CD4-positive, alpha-beta T cell treated with Interferon alpha-2 for 1 hour (primary cell): ENCODE measurements at places on chromosomes 12 and 14.

DNA sequence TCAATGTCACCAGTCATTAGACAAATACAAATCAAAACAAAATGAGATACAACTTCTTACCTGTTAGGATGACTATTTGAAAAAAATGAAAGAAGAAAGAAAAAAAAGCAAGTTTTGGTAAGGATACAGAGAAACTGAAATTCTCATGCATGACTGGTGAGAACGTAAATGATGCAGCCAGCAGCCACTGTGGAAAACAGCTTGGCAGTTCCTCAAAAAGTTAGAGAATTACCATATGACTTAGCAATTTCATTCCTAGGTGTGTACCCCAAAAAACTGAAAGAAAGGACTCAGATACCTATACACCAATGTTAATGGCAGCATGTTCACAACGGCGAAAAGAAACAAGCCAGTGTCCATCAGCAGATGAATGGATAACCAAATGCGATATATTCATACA is 26.6 kb downstream of the NINJ2 start:
- DNase-seq = no peak

DNA sequence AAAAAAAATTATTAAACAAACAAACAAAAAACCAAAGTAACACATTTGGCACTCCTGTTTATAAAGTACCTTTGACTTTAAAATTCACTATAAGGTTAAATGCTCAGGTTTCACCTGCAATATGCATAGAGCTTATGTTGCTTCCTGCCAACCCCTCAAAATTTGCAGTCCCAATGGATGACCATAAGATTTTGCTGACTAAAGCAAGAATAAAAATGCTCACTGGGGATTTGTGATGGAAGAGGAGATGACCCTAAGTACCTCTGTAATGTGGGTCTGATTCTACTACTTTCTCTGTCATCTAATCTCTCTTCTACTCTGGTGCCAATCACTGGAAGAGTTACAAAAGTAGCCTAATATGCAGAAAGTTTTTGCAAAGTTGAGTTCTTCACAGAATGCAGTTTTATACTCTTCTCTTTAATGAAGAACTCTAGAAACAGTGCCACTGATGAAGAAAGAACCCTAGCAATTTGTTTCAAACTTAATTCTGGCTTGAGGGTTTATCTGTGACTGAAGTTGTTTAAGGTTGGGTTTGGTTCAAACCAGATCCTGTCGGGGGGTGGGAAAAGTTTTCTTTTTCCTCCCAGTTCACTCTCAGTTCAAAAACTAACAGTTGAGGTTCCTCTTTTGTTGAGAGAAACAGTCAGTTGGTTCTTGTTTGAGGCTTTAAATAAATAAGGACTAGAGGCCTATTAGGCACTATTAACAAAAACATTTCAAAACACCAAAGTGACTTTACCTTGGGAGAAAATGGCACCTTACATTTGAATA is 10.9 kb downstream of the WASHC3 start:
- no peak for DNase-seq

GRCh38 chr12:12020762-12021161 is 50.0 kb upstream of the BCL2L14 start:
- DNase-seq = no peak

- DNase-seq = no peak
Observed at GRCh38 chr12:19248929-19249602, 119.5 kb downstream of the PLEKHA5 start.

DNA sequence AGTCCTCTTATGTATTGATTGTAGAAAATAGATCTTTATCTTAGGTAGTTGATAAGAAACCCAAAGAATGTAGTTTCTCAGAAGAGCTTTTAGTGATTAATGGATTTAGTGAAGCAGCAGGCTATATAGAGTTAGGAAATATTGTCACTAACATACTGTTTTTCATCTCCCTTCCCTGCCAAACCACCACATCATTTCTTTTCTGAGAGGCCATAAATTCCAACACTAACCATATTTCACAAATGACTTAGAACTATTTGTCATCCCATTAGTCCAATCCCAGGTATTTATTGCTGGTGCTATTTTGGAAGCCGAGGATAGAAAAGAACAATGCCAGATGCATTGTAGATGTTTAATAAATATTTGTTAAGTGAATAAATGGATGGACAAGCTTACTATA is 185.7 kb downstream of the KICS2 start:
- DNase-seq = no peak

DNA sequence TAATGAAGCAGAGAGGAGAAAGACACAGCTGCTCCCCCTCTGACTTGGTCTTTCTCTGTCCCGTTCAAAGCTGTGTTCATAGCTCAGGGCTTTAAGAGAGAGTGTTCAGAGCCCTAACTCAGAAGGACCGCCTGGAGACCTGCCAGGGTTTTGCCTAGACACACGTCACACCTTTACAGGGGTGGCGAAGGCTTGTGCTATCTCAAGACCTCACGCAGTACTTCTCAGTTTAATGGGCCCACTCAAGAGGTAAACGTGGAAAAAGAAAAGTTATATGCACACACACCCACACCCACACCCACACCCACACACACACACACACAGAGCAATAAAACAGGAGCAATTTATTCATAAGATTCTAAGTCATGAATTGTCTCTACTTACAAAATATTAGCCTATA is 374.3 kb downstream of the C12orf75 start:
- DNase-seq = no peak

DNA sequence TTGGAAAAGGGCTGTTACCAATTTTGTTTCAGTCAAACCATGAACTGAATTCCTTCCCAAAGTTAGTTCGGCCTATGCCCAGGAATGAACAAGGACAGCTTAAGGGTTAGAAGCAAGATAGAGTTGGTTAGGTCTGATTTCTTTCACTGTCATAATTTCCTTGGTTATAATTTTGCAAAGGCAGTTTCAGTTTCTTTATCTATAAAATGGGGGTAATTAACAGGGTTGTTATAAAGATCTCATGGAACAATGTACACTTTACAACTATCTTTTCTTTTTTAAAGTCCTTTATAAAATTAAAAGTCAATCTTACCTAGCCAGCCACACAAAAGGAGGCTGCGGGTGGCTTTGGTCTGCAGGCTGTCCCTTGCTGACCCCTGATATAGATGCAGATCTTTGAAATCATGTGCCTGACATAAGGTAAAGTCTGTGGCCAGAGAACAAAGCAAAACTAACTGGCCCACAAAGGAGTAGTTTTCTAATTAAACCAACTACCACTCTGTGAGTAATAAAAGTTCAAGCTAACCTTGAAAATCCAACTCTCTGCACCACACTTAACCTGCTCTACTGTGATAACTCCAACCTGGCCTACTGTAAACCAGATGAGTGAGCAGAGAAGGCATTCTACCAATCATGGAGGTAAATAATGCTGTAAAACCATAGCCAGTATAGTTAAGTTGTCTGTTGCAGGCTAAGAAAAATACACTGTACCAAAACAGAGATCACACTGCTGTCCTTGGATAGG is 49.5 kb downstream of the SLC38A1 start:
- DNase-seq = no peak

GRCh38 chr12:43271659-43272058 is 280.3 kb downstream of the ADAMTS20 start:
- DNase-seq = no peak

DNA sequence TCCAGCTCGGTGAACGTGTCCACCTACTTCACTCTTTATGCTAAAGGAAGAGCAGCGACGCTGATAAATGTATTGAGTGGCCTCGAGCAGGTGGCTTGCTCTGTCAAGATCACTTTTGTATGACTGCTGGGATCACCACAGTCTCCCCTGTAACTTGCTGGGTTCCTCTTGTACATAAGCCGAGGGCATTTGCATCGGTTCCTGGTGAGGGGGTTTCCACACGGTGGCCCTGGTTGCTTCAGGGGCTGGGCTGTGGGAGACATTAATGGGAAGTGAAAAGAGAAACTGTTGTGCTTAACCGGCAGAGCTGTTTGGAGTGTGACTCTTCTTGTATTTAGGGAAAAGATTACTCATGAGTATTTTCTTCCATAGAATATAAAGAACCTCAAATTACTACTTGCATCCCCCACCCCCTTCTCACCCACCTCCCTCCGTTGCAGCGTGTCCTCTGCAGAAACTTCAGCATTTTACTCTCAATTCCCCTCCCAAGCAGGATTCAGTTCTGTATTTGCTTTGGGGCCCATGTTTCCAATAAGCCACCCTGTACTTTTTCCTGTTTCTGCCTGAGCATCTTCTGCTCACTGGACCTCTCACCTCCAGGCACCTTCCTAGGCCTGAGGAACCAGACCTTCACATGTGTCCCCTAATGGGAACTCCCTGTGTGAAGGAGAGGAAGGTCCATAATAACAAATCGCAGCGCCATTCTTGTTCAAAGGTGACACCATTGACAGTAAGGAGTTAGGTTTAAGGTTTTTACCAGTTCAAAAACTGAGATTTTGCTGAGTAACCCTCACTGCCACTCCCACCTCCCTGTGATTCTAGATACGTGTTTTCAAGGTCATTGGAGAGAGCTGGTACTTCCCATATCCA is 187.0 kb downstream of the ETV6 start:
- DNase-seq = peak; percentile 57

GRCh38 chr12:3326156-3326849 is 164.7 kb upstream of the PRMT8 start:
- no peak for DNase-seq

- peak; percentile 18 for DNase-seq
Observed at GRCh38 chr12:76588881-76589565, 29.5 kb upstream of the OSBPL8 start.

DNA sequence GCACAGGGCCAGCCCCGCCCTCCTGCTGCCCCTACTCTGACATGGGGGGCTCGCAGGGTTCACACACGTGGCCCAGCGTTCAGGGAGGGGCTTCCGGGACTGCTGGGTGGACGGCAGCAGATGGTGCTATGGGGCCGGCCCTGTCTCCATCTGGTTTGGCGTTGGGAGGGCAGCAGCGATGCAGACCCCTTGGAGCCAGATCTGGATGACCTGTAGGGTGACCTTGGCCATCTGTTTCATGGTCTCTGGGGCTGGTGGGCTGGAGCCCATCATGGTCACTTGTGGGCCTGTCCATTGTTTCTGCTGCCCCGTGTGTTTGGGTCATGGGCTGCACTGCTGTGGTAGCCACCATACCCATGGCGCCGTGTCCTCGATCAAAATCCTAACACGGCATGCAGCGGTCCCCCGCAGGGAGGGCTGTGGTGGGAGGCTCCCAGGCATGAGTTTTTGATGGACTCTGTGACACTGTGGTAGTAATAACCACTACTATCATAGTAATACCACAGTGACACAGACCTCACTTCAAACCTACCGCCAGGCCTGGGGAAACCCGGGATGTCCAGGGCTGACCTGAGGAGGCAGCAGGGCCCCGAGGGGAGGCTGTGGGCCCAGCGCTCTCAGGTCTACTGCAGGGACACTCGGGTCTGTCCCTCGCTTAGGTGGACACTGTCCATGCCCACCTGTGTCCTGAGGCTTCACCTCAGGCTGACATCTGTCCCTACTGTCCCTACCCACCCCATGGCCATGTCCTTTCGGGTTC is 359.4 kb downstream of the TMEM121 start:
- no peak for DNase-seq

DNA sequence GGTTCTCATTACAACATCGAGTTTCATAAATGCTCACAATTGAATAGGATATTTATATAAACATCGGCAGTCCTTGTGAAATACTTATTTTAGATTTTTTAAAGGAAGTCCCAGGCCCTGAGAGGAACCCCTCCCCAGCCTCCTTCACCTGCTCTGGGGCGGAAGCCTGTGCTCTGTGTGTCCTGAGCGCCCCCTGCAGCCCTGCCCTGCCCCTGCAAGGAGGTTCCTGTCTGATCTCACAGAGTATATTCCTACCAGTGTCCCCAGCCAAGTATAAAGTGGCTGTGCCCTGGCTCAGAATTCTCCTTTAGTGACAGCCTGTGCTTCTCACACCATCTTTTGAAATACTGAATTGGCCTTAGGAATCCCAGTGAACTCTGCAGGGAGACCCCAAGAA is 659.5 kb downstream of the TMEM121 start:
- peak; percentile 76 for DNase-seq

DNA sequence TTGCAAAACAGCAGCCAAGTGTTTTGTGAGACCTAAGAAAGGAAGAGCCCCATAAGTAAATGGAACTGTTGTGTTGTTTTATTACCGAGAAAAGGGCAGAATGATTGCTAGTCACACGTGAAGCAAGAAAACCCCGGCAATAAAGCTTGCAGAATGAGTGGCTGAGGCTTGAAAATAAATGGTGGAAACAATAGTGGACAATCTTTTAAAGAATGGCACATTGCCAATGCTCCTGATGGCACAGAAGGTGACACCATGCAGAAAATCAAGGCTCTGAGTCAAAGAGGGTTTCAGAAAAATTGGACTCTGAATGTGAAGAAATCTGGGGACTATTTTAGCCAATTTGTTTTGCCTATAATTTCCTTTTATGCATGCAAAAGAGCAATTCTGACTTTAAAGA is 4.0 kb upstream of the AQP2 start:
- DNase-seq = no peak

- no peak for DNase-seq
Observed at GRCh38 chr12:11756523-11756922, 107.0 kb downstream of the ETV6 start.

- no peak for DNase-seq
Observed at GRCh38 chr14:80587096-80587724, 354.3 kb downstream of the CEP128 start.

DNA sequence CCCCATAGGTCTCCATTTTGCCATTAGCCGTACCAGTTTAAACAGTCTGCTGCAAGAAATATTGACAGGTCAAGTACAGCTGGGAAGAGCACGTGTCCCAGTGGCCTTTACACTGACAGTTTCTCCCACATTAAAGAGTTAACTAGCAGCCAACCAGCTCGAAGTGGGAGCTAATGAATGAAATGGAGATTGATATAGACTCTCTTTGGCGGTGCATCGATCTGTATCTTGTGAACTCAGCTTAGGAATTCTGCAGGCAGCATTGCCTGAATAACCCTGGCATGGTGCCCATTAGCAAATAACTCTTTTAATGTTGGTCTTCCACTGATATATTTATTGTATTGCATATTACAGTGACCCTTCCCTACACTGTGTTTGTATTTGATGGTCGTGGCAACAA is 319.4 kb downstream of the EGLN3 start:
- DNase-seq = no peak

DNA sequence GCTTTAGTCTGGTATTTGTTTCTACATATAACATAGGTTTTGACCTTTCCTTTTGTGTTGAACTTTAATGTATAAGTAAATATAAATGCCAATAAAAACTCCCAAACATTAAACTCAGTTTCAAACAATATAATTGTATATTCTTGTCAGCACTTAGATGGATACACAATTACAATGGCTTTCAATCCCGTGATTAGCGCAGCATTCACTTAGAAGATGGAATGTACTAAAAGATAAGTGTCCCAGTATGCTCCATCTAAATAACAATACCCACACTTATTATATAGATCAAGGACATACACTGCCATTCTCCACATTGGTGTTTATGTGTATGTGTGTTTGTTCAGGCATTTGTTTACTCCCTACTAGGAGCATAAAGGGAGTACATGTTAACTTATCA is 193.1 kb downstream of the SOX5 start:
- DNase-seq = no peak

- DNase-seq = no peak
Observed at GRCh38 chr12:129226851-129227250, 373.6 kb downstream of the GLT1D1 start.

GRCh38 chr12:52870361-52871290 is 21.8 kb upstream of the KRT78 start:
- DNase-seq = peak; percentile 74
